ENCODE measurements at places on chromosomes 2 and 18.

GRCh38 chr2:190501702-190502407, 32.7 kb downstream of the NEMP2 start:
- no peaks in the 10 kb centered on the region for H3K27me3 ChIP-seq
- H3K27ac ChIP-seq, result no peak overlapping the region
- no peaks in the 10 kb centered on the region for H3K4me1 ChIP-seq
- no peak overlapping the region for H3K4me3 ChIP-seq

DNA sequence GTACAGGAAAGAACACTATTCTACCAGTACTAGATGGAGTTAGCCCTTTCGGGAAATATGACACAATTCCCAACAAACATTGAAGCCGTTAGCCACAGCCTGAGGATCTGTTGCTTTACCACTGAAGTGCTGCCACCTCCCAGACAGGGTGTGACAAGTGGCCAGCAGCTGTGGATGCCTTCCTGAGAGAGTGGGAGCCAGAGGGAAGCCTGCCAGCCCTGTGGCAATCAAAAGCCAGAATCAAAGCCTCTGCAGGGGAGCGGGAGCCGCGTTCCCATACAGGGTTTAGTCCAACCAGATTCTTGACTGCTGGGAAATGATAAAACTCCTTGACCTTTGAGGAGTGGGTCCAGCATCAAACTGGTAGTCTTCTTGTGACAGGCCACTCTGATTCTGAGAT, 38.0 kb downstream of the SLC4A1AP start:
- peak; percentile 92 for DNase-seq
- H3K4me3 ChIP-seq, result no peak overlapping the region
- H3K27me3 ChIP-seq, result no peaks in the 10 kb centered on the region
- peaks cover 51% of the 10 kb centered on the region for H3K4me1 ChIP-seq

- no peaks in the 10 kb centered on the region for H3K27me3 ChIP-seq
- H3K4me1 ChIP-seq, result no peaks in the 10 kb centered on the region
- no peaks in the 10 kb centered on the region for H3K36me3 ChIP-seq
- H3K4me3 ChIP-seq, result no peak overlapping the region
- no peak for DNase-seq
Measured at GRCh38 chr2:47620770-47621437, 162.0 kb upstream of the MSH6 start.

DNA sequence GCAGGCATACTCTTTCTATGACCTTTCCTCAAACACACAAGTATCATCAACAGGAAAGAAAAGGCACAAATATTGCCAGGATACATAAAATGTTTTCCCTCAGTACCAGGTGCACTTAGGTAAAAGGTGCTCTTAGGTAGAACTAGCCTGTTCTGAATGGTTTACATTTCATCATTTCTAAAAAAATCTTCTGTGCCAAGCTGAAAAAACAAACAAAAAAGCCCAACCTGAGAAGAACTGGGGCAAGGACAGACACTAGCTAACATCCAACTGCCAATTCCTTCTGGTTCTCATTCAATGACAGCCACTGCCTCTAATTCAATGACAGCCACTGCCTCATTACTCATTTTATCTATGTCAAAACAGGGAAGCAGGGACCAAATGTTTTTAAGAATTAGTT, 68.5 kb downstream of the SPIRE1 start:
- no peaks in the 10 kb centered on the region for H3K36me3 ChIP-seq
- no peak for DNase-seq
- no peaks in the 10 kb centered on the region for H3K27me3 ChIP-seq
- no peak overlapping the region for H3K27ac ChIP-seq
- no peaks in the 10 kb centered on the region for H3K4me1 ChIP-seq
- no peak overlapping the region for H3K4me3 ChIP-seq

GRCh38 chr2:72974436-72974754, 57.1 kb downstream of the EMX1 start:
- no peak overlapping the region for H3K27ac ChIP-seq
- H3K4me3 ChIP-seq, result no peak overlapping the region
- peaks cover 25% of the 10 kb centered on the region for H3K4me1 ChIP-seq
- no peak for DNase-seq
- no peaks in the 10 kb centered on the region for H3K36me3 ChIP-seq

DNA sequence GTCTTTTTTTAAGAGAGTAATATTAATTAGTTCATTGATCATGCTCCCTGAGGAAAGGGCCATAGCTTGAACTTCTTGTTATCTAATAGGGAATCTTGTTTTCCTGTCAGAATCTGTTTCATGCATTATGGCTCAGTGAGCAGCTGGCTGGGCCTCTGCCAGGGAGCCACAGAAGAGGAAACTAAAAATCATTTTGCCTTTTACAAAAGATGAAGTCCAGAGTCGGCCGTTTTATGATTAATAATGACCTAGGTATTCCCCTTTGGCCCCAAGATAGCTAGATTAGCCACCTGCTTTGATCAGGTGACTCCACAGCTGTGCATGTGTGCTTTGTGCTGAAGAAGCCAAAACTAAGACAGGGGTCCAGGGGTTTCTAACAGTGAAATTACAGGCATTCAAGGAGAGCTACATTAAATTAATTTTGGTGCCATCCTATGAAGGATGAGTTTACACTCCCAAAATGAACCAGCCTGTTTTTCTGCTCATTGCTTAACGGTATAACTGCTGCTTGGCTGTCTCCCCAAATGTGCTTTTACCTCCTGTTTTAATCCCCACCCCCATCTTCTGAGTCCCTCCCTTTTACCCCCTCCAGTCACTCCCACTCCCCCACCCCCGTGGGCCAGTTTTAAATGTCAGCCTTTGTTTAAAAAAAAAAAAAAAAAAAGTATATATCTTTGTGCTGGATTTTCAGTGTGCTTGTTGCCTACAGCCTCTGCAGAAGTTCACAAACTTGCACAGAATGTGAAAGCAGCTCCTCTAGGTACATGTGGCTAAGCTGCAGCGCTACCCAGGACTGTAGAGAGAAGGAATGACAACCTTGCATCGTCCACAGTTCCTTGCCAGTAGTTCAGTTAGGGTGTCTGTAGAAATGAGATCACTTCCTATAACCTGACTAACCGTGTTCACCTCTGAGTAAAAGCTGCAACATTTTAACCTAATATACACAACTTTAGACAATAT, 93.1 kb downstream of the CABLES1 start:
- peak overlapping the region; percentile 59 for H3K27ac ChIP-seq
- H3K36me3 ChIP-seq, result no peaks in the 10 kb centered on the region
- no peaks in the 10 kb centered on the region for H3K27me3 ChIP-seq
- peaks cover 22% of the 10 kb centered on the region for H3K4me1 ChIP-seq
- DNase-seq, result no peak
